Activated CD4-positive, CD25-positive, alpha-beta regulatory T cell (primary cell): ENCODE measurements at places on chromosomes 6 and 20.

DNA sequence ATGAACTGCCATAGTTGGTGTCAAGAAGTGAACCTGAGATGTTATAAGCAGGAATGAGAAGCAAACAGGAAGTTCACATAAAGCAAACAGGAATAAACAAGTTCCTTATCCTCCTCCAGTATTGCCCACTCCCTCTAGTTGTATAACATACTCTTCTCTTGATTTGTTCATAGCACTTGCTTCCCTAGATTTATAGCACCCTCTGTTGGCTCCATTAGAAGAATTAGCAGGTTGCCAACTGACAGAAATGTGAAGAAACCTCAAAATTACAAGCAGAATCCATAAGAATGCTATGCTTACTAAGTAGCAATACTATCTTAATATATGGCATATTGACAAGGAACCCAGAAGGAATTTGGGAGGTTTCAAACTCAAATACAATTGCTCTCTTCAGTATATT, 195.4 kb downstream of the TBX18 start:
- DNase-seq, result no peak

DNA sequence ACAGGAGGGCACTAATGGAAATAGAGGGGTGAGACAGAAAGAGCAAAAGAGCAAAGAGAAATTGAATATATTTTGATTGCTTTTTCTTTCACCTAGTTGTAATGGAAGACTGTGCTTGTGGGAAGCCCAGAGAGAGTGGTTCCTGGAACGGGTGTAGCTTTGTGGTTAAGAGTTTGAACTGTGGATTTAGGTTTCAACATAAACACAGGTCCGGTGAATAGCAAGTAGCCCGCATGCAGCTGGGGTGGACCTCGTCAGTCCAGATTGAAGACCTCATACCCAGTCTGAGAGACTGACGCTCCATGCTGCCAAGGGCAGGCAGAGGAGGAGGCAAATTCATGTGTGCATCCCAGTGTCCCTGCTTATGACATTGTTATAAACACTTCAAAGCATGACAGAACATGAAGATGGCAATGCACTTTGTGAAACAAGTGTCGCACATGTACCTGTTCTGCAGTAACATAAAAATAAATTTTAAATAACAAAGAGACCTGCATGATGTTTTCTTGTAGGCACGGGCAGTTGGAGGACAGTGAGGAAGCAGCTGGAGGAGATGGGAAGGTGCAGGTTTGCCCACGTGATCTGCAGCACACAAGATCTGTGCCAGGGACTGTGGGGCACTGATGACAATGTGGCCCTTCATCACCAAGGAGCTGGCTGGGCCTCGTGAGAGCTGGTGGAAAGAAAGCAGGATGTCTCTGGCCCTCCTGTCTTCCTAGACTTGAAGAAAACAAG, 220.5 kb upstream of the SSTR4 start:
- no peak for DNase-seq

DNA sequence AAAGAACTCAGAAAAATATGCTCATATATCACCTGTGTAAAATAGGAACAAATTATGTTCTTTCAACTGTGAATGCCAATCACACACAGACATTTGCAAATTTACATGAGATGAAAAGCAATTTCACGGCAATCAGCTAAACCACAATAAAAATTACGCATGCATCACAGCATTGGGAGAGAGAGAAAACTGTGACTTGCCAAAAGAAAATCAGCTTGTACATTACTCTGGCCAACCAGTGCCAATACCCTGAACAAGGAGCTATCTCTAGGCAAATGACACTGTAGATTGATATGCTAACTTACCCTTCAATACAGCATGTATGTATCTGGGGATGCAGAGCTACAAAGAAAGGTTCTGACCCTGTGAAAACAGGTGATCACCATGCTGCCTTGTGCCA, 515.6 kb downstream of the EYS start:
- DNase-seq, result no peak

DNA sequence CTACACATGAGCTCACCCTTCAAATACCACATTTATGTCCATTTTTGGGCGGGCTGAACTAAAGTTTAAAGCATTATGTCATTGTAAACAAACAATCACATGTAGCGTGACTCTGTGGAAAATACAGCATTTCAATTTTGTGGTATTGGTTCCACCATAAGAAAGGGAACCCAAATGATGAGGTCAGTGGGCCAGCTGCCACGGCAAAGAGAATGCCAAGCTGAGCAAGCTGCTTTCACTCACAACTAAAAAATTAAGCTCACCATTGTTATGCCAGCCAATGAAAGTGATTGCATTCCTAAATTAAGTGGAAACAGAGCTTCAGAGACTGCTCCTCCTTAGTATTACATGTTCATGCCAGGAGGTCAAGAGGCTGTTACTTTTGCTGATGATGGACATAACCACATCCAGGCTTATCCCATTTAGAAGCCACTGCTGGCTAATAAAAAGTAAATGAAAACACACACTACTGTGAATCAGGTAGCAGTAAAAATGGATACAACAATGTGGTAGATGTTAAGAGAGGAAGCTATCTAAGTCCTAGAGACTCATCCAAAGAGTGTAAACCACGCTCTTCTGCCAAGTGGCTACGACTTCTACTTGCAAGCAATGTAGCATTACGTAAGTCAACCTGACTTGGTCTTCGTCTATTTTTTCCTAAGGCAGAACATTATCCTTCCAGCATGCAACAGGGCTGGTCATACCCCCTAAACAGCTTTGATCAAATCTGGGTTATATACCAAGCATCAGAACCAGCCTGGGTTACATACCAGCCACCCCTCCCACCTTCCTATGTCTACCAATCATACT, 164.8 kb downstream of the BACH2 start:
- DNase-seq, result no peak

DNA sequence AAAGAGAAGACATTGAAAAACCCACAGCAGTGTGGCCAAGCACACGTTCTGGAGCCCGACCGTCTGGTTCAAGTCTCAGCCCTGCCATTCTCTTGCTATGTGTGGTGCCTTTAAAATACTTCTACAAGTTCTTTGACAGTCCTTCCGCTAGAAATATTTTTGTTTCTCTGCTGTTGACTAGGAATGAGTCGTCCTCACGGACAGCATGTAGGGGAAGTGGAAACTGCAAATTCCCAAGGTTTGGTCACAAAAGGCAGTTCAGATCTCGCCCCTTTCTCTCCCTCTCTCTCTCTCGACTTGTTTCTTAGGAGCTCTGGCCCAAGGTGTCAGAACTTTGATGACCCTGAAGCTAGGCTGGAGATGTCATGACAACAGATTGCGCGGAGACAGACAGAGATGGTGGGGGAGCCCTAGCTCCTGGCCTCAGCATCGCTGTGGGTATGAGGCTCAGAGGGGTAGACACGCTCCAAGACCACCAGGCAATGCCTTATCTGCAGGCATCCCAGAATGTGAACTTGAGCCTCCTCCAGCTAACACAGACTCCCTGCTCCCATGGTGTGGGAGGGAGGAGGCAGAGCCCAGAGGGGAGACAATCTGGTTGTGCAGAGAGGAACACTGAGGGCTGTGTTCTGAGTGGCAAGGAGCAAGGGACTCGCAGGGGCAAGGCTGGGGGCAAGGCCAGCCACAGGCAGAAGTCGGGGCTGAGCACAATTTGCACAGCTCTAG, 368.9 kb upstream of the SULF2 start:
- DNase-seq, result no peak

GRCh38 chr20:1207293-1207878, 4.1 kb downstream of the C20orf202 start:
- DNase-seq, result no peak

GRCh38 chr20:25146976-25147375, 48.5 kb upstream of the ENTPD6 start:
- no peak for DNase-seq

DNA sequence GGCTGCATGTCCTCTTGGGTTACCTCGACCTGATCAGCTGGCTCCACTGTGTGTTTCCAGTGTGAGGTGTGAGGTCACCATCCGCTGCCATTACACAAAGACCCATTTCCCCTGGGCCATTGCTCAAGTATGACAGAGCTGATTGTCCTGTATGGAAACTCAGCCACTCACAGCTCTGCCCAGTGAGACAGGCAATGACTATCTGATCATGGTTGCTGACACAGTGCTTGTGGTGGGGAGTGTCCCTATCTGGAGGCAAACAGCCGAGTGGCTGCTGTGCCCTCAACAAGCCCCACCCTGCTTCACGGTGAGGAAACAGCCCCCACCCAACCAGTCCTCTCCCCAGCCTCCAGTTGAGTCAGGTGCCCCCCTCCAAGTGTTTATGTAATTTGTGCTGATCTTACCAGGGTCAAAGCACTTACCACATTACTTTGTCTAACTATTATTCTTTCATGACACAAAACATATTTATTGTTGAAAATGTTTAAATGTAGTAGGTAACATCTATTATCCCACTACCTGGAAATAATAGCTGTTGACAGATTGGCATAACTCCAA, 11.7 kb upstream of the MAPK13 start:
- peak; percentile 51 for DNase-seq

DNA sequence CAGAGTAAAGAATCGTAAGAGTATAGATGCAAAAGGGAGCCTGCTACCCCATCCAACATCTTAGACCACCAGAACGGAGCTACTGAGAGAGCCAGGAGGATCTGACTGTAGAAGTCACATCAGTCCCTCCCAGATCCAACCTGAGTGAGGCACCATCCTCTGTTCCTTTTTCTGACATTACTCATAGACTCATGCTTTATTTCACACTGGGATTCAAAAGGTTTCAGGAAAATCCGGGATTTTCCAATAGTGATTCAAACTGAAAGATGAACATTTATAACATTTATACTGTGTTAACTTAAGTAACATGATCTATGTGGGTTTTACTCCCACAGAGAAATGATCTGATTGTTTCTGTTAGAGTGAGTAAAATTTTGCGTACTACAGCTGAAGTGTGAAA, 868.6 kb upstream of the GJE1 start:
- no peak for DNase-seq

GRCh38 chr6:170111816-170112582, 178.9 kb downstream of the DLL1 start:
- no peak for DNase-seq

DNA sequence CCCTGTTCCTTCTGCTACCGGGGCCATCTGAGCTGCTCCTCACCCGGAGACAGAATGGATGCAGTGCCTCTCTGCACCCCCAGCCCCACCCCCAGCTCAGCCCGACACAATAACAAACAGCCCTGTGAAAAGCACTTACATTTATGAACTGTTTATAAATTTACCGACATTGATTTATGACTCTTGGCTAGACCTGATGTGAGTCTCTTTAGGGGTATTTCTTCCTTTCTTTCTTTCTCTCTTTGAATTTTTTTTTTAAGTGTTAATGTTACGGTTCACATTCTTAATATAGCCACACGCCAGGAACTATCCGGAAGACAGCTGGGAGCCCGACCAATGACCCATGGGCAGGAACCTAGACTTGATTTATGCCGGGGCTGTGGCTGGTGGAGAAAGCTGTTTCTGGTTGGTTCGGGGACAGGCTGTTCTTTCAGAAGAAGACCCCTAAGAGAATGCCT, 266.3 kb downstream of the CDC5L start:
- no peak for DNase-seq

DNA sequence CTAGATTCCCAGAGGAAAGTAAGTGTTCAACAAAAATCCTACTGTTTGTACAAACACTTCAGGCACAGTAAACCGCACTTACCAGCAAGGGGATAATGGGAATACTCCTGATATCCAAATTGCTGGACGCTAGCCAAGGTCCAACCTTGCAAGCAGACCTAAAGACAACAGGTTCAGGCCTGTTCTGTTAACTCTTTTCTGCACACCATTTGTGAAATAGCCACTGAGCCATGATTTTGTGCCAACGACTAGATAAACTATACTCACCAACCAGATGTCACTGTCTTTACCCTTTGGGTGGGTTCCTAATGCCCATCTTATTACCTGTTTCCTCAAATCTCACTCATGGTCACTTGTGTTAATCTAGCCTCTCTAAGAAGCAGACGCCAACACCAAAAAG, 43.5 kb downstream of the GOPC start:
- no peak for DNase-seq

DNA sequence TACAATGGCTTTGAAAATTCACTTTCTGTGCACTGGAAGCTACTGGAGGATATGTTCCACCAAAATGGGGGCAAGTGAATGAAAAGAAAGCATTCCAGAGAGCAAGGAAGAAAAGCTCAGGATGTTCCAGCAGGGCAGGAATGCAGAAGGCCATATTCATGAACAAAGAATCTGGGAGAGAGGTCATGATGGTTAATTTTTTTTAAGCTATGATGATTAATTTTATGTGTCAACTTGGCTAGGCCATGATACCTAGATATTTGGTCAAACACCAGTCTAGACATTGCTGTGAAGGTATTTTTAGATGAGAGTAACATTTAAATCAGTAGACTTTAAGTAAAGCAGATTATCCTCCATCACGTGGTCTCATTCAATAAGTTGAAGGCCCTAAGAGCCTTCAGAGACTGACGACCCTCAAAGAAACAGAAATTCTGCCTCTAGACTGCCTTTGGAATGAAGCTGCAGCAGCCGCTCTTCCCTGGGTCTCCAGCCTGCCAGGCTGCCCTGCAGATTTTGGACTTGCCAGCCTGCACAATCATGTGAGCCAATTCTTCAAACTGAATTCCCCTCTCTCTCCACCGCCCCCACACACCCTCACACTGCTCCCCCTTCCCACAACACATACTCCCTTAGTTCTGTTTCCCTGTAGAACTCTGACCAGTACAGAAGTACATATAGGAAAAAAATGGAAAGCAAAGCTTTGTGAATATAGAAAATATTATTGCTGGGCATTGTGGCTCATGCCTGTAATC, 20.1 kb upstream of the GCM1 start:
- DNase-seq, result no peak

DNA sequence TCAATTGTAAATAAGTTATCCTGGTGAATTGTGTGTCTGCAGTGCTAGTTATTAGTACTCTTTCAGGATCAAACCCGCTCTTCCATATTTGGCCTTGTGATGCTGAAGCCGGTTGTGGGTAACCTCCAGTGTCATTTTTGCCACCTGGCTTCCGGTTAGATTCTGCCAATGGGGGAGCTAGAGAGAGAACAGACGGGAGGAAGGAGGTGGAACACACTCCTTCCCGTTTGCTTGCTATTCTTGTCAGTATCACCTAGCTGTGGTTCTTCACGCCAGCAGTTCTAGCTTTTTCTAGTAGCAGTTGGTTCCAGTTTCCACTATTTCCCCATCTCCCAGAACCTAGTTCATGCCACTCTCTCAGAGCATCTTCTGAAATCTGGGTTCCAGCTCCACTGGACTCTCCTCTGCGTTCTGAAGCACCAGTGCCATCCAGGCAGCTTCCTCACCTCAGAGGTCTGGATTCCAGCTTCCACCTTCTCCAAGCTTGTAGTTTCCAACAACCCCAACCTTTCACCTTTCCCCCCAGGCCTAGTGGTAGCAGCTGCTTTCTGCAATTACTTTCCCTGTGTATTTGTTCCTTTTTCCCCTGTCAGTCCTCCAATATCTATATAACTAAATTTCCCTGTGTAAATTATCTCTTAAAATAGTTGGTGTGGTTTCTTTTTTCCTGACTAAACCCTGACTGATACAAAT, 46.9 kb upstream of the LOC128125822 start:
- no peak for DNase-seq

GRCh38 chr6:33206864-33207551, 1.3 kb upstream of the RING1 start:
- DNase-seq, result no peak

DNA sequence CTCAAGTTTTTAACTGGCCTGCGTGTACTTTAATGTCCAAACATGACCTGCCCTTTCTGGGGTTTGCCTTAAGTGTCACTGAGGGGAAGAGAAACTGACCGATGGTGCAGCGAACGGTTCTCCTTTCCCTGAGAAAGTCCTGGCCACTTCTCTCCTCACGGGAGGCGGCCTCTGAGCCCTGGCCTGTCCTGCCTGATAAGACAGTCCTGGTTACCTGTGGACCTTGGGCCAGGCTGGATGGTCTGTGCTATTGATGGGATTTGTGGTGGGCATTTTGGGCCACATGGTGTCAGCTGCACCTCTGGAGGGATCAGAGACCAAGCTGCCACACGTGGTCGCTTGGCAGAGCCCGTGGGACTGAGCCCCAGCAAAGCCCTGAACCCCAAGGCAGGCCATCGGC, 11.6 kb upstream of the NTSR1 start:
- DNase-seq, result no peak
